ENCODE measurements at places on chromosomes 13 and 19. TPM values are rescaled to one million over a fixed set of nuclear protein-coding genes. Genes with fewer than 3 reads are reported as not detected.

DNA sequence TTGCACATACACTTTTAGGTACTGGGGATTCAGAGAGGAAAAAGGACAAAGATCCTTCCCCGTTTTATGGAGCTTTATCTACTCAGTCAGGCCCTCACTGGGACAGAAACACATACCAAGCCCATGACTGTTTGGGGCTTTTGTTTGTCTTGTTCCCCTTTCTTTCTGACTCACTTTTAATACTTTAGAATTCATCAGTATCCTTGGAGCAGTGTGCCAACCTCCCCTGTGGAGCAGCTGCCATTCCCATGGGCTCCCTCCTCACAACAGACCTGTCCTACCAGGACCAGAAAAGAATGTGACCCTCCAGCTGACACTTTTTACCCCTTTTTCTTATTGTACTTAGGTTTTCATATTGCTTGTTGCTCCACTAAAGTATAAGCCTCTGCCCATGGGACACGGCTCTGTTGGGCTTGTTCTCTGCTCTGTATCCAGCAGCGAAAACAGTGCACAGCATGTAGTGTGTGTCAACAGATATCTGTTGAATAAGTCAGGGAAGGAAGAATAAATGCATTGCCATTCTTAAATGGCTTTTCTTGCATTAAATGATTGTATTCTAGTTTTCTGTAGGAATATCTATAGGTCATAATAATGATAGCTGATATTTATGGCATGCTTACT lies 431.1 kb downstream of the EFNB2 start:
- DNase-seq = no peak

- DNase-seq = no peak
Measured at GRCh38 chr13:44299152-44299943, 74.3 kb upstream of the SERP2 start.

Gene CILP2
- polyA plus RNA-seq = 0.09 TPM

Gene PLK5
- not detected for polyA plus RNA-seq

Gene GIPC3
- polyA plus RNA-seq = 0.25 TPM

Measured in liver (tissue), 10 donors.